ENCODE measurements at places on chromosomes 4 and X.

DNA sequence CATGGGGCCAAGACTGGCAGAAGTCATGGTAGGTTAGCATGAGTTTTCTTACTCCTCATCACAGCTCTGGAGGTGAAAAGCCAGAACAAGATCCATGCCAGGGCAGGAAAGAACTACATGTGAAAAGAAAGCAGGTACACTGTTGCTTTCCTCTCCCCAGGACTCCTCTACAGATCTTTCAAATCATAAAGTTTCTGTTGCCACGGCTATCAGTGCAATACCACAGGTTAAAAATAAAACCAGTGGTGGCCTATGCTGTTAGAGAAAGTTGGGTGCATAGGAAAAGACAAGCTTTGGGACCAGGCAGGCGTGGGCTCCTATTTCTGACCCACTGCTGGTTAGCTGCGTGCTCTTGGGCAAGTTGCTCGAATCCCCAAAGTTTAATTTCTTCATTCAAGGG, 81.4 kb downstream of the SH3RF1 start:
- DNase-seq, result no peak

- DNase-seq, result no peak
Measured at GRCh38 chr4:55255179-55255578, 90.9 kb upstream of the SRD5A3 start.

DNA sequence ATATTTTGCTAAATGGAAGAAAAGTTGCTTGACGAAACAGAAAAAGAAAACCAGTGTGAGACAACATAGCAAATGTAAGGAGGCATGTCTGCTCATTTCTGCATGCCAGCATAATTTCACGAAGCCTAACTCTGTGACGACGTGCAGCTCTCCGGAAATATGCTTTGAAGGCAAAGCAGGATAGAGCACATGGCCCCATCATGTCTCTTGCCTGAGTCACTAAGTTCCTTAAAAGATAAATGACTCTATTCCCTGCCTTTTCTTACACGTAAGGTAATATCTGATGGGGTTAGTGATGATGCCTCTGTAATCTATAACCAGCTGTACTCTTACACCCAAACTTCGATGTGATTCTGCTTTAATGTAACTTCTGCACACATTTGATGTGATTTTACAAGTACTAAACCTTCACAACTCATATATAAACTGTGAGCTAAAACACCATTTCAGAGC, 64.5 kb downstream of the ANXA3 start:
- peak; percentile 43 for DNase-seq

DNA sequence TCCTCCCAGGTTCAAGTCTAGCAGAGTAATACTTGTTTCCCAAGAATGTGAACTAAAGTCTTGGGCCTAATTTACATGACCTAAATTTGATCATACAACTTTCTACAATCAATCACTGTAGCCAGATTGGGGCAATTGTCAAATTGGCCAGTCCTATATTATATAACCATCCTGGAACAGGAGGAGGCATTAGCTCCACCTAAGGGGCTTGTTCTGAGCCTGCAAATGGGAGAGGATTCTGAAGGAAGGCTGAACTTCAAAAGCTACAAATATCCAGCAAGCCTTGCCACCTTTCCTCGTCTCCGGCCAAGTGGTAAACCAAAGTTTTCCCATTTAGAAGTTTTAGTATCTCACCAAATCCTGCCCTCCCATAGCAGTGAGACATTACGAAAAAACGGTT, 1289.6 kb upstream of the TENM3 start:
- no peak for DNase-seq

- no peak for DNase-seq
Measured at GRCh38 chr4:177404986-177405385, 37.3 kb downstream of the AGA start.

DNA sequence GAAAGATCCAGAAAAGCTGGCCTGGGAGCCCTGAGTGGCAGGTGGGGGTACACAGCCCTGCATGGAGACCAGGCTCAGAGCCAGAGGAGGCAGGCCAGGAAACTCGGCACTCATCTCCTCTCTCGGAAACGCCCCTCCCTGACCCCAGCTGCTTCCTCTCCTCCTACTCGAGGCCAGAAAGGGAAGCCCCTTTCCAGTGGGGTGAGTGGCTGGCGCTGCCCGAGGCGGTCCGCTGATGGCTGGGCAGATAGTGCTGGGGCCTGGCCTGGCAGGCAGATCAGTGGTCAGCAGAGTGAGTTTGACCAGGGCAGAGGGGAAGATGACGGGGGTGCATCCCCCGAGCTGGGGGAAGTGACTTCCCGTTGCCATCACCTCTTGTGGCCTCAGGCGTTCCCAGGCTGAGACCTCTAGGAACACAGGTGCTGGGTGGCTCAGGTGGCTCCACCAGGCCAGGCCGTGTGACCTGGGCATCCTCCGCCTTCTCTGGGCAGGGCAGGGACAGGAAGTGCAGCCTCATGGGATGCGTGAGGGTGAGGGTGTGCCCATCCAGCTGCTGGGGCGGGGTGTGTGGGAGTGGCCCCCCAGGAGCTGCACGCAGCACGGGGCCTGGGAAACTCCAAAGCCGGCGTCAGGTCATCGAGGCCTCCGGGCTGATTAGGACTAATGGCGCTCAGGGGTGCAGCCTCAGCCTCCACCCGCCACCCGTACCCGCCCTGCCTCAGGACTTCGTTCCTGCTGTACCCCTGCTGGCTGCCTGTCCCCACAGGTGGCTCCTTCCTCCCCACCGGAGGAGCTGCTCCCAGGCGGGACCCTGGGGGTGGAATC, 5.7 kb downstream of the SH3BP2 start:
- DNase-seq, result peak; percentile 53

- no peak for DNase-seq
Measured at GRCh38 chr4:76634220-76634619, 199.2 kb downstream of the SHROOM3 start.

GRCh38 chr4:109821185-109821584, 5.6 kb downstream of the GAR1 start:
- no peak for DNase-seq

- no peak for DNase-seq
Measured at GRCh38 chrX:130083107-130083490, 27.2 kb downstream of the ELF4 start.

DNA sequence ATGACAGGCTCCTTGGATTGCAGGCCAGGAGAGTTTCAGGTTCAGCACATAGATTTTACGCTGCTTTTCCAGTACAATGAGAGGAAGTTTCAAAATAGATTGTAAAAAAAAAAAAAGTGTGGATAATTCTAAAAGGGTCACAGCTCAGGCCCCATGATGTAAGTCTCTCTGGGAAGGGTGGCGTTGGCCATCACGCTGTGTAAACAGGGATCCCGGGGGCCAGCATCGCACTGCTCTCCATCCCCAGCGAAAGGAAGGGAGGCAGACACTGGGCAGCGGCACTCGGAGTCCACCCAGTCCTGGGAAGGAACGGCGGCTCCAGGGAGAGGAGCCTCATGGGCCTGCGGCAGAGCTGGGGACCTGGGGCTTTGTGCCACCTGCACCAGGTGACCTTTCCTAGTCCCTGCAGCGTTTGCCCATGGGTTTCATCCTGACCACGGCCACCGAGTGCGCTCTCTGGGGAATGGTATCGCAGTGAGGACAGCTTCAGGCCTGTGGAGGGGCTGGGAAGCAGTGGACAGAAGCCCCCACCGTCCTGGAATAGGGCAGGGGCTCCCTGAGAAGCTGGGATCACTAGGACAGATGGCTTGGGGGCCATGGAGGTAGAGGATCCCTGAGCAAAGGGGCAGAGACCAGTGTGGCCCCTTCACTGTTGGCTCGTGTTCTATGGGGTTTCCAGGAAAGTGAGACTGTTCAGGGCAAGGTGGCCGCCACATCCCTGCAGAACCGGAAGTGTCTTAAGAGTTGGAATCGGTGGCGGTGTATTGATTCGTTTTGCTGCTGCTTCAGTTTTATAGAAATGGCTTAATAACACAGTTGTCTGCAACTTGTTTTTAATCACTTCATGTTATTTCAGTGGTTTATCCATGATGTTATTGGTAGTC, 38.9 kb downstream of the RGS12 start:
- no peak for DNase-seq

GRCh38 chrX:2521092-2521926, 20.5 kb upstream of the DHRSX start:
- no peak for DNase-seq

GRCh38 chr4:168699224-168699878, 202.5 kb downstream of the PALLD start:
- DNase-seq, result no peak

DNA sequence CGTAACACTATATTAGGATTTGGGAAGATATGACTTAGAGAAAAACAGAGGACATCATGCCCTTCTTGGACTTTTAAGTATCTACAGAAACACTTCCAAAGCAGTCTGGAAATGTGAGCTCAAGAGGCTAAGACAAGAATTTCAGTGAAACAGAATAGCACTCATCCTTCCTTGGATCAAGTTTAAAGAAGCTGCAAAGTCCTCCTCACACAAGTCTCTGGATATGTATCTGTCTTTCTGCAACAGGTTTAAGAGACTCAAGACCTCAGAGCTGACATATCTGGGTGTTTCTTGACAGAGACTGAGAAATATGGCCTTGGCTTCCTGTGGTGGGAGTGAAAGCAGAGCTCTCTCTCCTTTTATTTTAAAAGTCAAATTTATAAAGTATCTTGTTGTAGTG, 82.5 kb upstream of the GIMD1 start:
- DNase-seq, result no peak

- peak; percentile 9 for DNase-seq
Measured at GRCh38 chr4:602559-602942, 22.8 kb upstream of the PDE6B start.

DNA sequence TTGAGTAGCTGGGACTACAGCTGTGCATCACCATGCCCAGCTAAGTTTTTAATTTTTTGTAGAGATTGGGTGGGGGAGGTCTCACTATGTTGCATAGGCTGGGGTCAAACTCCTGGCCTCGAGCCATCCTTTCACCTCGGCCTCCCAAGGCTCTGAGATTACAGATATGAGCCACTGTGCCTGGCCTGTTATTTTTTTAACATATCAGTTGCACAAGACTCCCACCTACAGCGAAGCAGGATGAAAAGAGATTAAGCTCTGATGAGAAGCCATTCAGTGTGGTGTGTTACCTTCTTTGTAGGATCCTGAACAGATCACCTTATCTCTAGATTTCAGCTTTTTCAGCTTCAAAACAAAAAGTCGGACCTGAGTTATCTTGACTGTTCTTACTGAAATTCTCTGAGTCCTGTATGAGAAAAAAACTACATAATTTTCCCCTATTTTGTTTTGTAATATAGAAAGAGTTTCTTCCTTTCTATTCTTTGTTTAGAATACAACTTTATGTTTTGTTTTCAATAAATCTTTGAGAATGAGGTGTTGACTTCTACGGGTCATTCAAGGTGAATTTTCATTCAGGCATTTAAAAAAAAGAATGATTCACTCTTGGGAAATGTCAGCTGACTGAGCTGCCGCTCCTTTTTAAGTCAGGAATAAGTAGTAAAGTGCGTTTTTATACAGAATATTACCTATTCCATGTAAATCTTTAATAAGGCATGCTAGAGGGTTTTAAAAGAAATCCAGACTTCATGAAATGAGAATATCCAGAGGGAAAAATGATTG, 134.6 kb downstream of the ARSF start:
- no peak for DNase-seq

- no peak for DNase-seq
Measured at GRCh38 chrX:103081051-103081450, 11.9 kb downstream of the NXF3 start.

- DNase-seq, result no peak
Measured at GRCh38 chr4:13262816-13263215, 221.3 kb downstream of the RAB28 start.

GRCh38 chrX:154375156-154375504, 696 bp upstream of the FLNA start:
- no peak for DNase-seq

- DNase-seq, result no peak
Measured at GRCh38 chrX:57366430-57366829, 79.9 kb downstream of the FAAH2 start.

DNA sequence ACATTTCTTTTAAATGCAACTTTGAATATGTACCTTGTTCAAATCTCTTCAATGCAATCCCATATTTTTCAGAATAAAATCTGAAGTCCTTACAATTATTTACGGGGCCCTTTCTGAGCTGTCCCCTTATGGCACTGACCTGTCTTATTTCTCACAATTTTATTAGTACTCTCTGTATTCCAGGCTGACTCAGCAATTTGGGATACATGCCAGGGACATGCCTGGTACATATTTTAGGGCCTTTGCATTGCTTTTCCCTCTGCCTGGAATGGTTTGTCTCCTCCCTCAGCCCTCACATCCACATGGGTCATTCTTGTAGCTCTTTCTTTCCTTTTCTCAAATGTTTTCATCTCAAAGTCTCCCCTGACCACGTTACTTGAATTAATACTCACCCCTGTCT, 172.2 kb upstream of the TECRL start:
- no peak for DNase-seq

DNA sequence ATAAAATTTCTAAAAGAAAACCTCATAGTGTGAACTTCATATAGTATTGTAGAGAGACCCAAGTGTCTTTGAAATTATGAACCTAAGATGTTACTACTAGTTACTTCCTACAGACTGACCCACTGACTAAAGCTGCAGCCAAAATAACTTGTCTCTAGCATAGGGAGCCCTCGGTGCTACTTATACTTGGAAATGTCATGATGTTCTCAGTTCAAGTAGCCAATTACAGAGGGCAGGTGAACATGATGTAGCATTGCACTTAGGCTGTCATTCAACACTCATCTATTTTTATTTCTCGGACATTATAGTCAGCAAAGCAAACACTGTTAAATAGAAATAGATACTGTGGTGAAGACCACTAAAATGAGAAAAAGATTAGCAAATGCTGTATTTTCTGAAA, 165.6 kb downstream of the AREG start:
- DNase-seq, result no peak

- no peak for DNase-seq
Measured at GRCh38 chr4:25870081-25870480, 7.3 kb upstream of the SEL1L3 start.

DNA sequence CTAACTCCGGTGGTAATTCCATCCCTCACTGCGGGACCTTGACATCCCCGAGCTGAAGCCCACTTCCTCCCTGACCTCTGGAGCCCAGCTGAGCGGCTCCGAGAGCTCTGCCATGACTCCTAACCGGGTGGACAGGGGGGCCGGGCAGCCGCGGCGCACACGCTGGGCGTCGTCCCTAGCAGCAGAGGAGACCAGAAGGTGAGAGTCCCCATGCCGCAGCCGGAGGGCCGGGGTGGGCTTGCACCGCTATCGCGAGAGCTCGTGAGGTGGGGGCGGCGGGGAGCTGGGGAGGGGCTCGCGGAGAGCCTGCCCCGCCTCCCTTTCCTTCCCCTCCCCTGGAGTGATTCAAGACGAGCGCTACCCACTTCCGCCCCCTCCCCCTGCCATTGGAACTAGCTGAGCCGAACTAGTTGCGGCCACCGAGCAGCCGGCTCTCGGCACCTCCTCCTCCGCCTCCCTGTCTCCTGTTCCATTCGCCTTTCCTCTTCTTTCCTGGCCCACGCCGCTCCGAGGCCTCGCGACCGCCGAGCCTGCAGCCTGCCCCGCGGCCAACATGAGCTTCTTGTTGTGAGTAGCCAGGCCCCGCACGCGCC, at the start of gene MOB1B:
MOB1B (plus strand) TSS at position 386 of the 593 bp plus-strand sequence; CDS start at position 554, 168 bp downstream.
- peak; percentile 87 for DNase-seq
